T47D (cell line): ENCODE measurements at places on chromosomes 3 and 15.

DNA sequence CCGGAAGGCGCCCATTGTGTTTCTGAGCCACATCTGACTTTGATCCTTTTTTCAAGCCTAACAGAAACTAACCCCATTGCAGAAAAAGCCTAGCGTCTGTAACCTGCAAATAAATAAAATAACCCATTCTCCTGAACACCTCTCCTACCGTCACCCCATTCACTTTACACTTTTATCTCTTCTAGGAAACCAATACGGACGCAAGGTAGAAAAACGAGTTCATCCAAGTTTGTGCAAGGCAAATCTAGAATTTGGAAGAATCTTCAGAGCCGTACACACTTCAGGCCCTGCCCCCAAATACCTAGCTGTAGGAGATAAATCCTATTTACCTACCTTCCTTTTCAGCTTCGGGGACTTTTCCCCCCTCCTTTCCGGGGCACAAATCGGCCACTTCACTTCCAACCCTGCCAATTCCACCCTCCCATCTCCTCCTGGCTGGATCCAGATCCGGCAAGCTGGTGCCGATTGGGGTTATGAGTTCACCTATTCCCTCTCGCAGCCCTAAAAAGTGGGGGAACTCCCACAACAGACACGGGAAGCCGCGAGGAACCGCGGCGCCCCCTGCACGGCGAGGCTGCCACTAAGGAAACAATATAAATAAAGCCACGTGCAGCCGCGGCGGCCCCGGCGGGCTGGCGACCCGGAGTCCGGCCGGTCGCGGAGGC is 987 bp downstream of the PRTG start:
- DNase-seq: peak; percentile 39

- DNase-seq: no peak
Measured at GRCh38 chr3:111782943-111783342, 76.1 kb upstream of the PHLDB2 start.

DNA sequence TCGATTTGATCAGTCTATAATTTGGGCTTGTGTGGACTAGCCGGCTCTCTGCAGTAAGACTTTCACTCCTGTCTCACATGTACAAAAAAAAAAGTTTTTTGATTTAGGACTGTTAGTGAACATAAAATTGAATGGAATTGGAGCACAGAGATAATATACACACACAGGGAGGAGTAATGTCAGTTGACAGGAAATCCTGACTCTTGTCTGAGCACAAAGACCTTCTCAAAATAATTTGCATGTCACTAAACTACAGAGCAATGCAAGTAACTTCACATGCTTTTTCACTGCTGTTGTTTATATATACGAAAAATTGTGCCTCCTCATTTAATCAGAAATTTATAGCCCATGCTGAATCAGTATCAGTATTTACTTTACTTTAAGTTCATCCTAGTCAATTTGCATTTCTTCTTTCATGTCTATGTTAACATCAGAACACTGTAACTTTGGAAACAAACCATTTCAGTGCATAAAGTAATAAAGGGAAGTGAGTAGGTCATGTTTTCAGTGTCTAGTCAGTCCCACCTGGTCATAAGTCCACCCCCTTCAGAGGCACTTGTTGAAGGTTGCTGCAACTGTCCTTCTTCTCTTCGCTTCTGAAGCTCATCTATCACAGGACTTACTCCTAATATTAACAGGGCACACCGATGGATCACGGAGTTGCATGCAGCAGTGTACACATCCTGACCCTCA is 115.8 kb downstream of the FBXL22 start:
- no peak for DNase-seq

- no peak for DNase-seq
Measured at GRCh38 chr3:183381673-183382072, 46.7 kb downstream of the MCF2L2 start.

DNA sequence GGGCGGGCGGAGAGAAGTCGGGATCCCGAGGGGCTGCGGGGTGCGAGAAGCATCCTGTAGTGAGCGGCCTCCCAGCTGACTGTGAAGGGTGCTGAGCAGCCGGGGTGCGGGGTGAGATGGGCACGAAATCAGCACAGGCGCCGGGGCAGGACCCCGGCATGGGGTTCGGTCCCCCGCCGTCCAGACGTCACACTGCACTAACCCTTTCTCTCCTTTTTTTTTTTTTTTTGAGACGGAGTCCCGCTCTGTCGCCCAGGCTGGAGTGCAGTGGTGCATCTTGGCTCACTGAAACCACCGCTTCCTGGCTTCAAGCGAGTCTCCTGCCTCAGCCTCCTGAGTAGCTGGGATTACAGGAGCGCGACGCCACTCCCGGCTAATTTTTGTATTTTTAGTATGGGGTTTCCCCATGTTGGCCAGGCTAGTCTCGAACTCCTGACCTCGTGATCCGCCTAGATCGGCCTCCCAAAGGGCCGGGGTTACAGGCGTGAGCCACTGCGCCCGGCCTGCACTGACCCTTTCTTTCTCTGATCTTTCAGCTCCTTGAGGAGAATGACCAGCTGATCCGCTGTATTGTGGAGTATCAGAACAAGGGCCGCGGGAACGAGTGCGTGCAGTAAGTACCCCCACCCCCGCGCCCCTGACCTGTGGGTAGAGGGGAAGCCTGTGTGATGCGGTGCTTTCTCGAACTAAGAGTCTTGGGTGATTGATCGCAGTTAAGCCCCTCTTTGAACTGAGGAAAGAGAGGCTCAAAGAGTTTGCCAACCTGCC is 513 bp downstream of the SS18L2 start:
- no peak for DNase-seq

DNA sequence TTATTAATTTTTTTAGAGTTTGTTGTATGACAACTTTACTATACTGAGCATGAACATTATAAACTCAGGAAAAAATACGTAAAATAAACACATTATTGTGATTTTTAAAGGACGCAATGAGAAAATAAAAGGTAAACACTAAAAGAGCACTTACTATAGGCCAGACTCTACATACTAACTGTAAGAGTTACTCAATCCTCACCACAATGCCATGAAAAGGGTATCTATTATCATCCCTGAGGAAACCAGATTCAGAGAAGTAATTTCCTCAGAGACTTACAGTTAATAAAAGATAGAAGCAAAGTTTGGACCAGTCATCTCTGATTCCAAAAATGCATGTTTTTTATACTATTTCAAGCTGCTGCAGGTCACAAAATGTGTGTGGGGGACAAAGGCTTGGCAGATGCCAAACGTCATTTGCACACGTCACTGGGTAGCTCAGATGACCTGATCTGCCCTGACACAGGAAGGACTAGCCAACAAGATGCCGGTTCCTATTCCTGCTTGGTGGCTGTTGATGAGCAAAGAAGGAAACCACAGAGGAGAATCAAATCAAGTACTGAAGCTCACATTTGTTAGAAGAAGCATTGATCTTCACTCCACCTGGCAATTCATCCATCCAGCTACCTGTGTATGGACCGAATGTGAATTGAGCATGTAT is 42.3 kb downstream of the KLHL6 start:
- DNase-seq: no peak

DNA sequence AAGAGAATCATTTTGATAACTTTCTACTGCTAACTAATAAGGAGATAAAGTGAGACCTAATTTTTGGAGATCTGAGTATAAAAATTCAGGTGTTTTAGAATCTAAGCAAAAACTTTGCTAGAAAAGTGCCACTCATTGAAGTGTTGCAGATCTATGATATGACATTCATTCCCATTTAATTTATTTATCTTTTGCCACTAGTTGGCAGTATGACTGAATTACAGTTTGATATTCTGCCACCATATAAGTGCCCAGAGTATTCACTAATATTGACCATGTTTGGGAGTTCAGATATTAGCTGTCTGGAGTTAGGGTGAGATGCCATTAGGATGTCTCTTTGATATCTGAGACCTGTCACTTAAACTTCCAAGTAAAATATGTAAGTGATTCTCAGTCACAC is 251.3 kb upstream of the GBE1 start:
- DNase-seq: no peak

- no peak for DNase-seq
Measured at GRCh38 chr15:38554354-38554753, 10.3 kb downstream of the RASGRP1 start.

GRCh38 chr15:79192462-79193036 is 90.0 kb upstream of the ANKRD34C start:
- no peak for DNase-seq

DNA sequence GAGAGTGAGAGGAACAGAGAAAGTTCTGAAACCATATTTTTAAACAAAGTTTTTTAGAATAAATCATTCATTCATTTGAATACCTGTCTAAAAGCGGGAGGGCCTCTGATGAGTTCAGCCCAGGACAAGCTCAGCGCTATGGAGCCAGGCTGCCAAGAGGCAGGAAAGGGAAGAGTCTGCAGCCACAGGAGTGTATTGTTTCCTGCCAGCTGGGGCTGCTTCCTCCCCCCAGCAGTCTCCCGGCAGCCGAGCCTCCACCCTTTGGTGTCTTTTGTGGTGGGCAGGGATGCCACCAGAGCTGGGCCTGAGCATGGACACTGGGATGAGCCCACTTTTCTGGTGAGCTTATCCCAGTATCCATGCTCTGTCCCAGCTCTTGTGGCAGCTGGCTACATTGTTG is 199.5 kb upstream of the TPRG1 start:
- no peak for DNase-seq

GRCh38 chr15:45855210-45855906 is 220.5 kb downstream of the SQOR start:
- DNase-seq: peak; percentile 88

GRCh38 chr3:173396191-173397041 is 1.1 kb upstream of the NLGN1 start:
- peak; percentile 28 for DNase-seq

GRCh38 chr3:108222853-108223565 is 785 bp upstream of the IFT57 start:
- DNase-seq: no peak

DNA sequence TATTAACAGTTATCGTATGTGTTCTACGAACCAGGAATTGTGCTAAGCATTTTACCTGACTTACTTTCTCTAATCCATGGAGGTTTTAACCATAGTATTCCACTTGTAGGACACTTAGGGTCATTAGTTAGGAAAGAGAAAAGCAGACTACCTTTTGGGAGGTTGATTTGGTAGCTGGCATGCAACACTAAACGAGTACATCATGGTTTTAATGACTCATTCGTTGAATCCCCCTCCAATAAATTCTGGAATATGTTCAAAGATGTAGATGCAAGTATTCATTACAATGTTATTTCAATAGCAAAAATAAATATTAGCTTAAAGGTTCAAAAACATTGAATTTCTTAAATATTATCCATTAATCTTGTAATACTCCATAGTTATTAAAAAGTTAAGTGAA is 162.5 kb downstream of the FMN1 start:
- no peak for DNase-seq

GRCh38 chr3:38958026-38958720 is 93.6 kb downstream of the SCN11A start:
- no peak for DNase-seq

GRCh38 chr15:65460741-65461347 is 38.1 kb upstream of the IGDCC4 start:
- DNase-seq: no peak

DNA sequence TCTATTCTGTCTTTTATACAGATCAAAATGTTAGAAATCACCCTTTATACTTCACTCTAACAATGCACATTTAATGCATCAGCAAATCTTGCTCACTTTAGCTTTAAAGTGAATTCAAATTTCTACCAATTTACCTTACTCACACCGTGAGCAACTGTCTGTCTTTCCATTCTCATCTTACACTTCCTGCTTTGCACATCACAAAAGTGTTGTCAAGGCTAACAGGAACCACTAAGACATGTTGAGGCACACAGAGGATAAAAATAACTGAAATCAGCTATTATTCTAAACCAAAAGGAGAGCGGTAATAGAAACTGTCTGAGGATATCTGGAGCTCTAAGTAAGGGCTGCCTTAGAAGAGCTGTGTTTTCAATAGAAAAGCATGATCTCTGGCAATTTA is 519.9 kb downstream of the ZBBX start:
- no peak for DNase-seq

- DNase-seq: peak; percentile 100
Measured at GRCh38 chr3:176867681-176868663, 329.3 kb downstream of the TBL1XR1 start.

- no peak for DNase-seq
Measured at GRCh38 chr3:169241630-169241990, 421.9 kb downstream of the MECOM start.

DNA sequence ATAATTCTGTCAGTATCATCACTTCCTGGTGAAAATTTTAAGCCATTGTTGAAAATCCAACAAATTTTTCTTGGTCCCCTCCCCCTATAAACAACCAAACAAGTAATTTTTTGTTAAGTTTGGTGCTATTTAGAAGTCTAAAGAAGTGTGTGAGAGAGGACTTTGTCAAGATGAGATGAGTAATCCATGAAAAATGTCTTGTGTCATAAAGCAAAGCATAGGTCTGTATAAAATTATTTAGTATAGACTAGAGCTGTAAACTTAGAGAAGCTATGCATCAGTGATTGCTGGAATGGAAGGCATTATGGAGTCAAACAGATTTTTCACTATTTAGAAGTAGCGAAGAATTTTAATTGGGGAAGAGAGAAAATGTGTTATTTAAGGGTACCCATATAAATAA is 31.4 kb downstream of the MAPK6 start:
- DNase-seq: no peak

DNA sequence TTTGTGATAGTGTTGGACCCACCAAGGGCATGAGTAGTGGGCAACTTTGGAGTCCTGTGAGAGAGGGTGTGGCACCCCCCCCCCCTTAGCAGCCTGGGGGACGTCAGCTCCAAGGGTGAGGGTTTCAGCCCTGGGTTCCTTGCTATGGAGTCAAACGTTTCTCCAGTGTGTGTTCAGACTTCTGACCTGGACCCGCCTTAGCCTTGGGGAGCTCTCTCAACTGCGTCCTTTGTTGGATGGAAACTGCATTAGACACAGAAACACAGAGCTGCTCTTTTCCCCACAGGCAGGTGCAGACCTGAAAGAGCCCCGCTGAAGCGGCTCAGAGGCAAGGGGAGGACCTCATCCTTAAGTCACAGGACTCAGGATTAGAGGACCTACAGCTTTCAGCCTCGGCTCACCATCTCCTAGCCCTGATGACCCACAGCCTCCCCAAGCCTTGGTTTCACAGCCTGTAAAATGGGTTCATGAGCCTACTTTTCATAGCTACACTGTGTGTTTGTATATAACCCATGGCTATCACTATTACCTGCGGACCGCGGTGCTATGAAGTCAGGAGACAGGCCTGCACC is 19.9 kb downstream of the ZNF710 start:
- no peak for DNase-seq

- no peak for DNase-seq
Measured at GRCh38 chr15:90674476-90674875, 42.7 kb upstream of the BLM start.

DNA sequence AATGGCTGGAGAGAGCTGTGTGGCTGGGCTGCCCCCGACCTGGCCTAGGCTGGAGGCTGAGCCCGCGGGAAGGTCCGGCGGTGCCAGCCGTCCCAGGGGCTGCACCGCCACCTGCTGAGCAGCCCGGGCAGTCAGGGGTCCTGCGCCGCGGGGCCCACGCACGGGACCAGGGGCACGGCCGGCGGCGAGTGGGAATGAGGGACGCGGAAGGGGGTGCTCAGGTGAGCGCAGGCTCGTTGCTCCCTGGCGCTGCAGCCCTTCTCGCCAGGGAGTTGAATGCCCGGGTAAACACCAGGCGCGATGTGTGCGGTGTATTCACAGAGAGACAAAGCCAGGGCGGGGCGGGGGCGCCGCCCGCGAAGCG is 666 bp upstream of the SEMA3F start:
- no peak for DNase-seq
